ENCODE measurements at places on chromosomes 2 and 18.

- DNase-seq: peak; percentile 54
Observed at GRCh38 chr2:19871836-19872235, 29.9 kb downstream of the TTC32 start.

DNA sequence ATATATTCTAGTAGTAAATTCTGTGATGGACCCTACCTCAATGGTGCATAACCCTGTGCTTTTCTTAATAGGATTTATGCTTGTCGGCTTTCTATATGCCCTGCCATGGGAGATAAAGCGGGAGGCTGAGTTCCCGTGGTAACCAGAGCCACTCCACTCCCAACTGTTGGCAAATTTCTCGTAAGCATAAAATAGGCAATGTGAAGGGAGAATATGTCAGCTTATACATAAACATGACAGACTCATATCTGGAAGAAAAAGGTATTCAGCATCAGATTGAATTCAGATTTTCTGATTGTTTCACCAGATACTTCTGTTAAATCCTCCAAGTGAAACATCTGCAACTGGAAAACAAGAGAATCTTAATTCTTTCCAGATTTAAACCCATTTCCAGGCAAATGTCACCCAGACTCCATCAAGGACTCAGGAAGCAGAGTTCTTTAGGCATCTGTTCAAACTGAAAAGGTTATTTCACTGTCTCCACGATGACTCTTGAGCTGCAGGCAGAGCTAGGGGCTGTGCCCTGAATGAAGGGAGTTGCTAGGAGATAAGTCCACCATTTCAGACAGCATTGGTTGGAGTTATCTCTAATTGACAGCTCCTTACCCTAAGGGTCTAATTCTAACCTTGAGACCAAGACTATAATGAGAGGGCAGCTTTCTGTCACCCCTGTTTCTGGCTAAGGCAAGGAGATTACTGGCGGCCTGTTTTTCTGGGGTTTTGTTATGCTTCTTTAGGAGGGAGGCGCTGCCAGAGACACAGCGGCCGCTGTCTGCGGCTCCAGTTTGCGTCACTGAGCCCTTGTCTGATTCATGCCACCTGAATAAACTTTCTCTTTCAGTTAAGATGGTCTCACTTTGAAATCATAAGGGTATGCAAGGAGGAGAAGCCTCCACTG is 381.3 kb downstream of the SOX11 start:
- DNase-seq: no peak

DNA sequence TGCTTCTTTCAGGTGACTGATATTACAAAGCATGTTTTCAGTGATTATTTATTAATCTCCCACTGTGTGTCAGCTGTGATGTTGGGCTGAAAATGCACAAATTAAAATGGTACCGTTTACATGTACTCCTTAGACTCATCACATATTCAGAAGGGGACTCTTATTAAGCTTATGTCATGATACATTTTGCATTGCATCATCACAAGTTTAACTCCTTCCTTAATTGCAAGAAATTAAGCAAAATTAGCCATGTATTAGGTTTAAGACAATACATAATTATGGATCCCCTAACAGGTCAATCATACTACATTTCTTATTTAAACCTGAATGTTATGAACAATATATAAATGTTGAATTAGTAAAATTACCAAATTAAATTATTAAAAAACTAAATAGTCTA is 899.1 kb downstream of the TMEM182 start:
- no peak for DNase-seq

DNA sequence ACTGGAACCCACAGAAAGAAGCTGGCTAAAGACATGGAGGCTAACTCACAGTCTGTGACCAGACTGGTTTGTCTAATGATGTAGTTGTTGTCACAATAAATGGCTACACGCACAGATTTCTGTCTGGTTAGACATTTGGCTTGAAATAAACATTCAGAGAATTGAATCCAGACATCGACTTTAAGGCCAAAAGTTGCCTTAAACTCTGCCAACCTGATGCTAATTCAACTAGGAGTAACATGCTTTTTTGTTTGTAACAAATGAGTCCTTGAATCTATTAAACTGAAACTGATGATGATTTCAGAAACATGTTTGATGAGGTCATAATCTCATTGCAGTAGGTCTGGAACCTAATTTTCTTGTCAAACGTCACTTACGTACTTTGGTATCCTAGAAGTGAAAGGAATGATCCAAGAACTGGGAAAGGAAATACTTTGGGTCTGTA is 123.8 kb downstream of the ERBB4 start:
- DNase-seq: no peak

DNA sequence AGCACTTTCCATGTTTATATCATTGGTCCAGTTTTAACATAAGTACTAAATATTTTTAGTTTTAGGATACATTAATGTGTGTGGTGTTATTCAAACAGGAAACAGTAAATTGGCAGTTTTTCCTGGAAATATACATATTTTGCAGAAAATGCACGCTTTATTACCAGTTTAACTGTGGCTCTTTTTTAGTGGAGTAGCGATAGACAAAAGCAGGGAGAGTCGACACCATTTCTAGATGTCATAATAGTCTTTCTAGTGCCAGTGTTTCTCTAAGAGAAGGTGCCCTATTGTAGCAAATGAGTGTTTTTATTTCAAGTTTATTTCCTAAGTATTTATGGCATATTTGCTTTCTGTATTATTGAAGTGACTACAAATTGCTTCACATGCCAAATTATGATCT is 9.1 kb upstream of the SLC35G4 start:
- DNase-seq: no peak

DNA sequence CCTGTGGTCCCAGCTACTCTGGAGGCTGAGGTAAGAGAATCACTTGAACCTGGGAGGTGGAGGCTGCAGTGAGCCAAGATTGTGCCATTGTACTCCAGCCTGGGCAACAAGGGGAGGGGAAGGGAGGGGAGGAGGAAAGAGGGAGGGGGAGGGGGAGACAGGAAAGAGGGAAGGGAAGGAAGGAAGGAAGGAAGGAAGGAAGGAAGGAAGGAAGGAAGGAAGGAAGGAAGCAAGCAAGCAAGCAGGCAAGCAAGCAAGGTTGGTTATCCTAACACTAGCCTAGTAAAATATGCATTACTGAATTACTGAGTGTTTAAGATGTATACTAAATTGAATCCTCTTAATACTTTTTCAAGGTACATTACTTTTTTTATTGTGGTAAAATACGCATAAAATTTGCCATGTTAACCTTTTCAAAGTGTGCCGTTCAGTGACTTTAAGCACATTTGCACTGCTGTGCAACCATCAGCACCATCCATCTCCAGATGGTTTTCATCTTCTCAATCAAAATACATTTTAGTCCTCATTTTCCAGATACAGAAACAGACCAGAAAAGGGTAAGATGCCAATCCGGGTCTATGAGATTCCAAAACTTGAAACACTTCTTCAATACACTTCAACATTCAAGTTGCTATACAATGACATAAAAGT is 28.9 kb downstream of the NCKAP1 start:
- DNase-seq: no peak

DNA sequence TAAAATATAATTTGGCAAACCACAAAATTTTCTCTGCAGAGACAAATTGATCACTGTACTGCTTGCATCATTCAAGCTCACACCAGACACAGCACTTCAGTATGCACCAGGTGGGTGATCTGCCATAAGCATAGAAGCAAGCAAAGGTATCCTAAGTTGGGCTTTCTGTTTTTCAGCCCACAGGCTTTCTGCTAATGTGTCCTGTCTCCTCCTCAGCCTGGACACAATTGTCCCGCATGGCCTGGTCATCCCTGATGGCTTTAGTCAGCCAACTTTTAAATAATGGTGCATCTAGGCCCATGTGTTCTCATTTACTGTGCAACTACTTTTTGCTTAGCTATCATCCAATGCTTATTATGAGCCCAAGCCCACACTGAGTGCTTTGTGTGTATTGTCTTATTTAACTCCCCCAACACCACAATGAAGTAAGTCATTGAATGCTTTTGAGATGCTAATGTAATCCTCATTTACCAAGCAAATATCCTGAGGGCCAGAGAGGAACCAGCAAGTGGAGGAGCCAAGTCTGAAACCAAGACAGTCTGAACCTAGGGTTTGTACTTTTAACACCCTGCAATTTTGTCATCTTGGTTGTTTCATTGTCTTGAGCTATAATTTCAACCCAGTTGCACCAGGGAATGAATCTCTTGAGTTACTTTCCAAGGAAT is 111.2 kb upstream of the SETBP1 start:
- DNase-seq: no peak

- DNase-seq: no peak
Observed at GRCh38 chr2:191719938-191720337, 42.0 kb downstream of the NABP1 start.

- no peak for DNase-seq
Observed at GRCh38 chr2:121791801-121792221, 36.4 kb downstream of the TSN start.

GRCh38 chr2:28665041-28665704 is 86.5 kb upstream of the PPP1CB start:
- peak; percentile 80 for DNase-seq

DNA sequence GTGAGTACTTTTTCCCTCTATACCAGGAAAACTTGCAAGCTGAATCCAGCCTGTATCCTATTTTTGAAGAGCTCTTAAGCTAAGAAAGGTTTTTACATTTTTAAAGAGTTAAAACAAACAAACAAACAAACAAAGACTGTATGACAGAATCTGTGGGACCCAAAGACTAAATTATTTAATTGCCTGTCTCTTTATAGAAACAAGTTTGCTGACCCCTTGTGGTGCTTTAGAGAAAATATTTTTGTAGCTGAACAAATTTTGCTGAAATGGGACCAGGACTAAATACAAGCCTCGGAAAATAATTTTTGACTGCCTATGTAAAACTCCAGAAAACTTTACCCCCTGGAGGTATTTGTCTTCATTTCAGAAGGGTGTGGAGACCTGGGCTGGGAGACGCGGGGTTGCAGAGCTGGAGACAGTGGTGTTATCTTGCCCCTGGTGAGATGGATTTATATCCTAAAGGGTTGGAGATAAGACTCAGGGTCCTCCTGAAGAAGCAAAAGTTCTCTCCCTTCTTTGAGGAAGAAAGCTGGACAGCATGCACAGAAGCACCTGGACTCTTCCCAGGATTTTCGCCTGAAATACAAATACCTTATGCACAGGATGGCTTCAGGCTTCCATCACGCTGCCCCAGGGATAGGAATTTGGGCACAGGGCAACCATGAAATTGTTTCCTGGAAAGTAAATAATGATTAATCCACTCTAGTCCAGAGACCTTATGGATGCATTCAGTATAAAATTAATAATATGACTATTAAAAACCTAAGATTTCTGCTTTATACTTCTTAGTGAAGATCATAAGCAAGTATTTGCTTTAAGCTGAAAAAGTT is 54.3 kb downstream of the TMX3 start:
- no peak for DNase-seq

GRCh38 chr2:222835143-222835822 is 25.6 kb upstream of the ACSL3 start:
- DNase-seq: no peak

DNA sequence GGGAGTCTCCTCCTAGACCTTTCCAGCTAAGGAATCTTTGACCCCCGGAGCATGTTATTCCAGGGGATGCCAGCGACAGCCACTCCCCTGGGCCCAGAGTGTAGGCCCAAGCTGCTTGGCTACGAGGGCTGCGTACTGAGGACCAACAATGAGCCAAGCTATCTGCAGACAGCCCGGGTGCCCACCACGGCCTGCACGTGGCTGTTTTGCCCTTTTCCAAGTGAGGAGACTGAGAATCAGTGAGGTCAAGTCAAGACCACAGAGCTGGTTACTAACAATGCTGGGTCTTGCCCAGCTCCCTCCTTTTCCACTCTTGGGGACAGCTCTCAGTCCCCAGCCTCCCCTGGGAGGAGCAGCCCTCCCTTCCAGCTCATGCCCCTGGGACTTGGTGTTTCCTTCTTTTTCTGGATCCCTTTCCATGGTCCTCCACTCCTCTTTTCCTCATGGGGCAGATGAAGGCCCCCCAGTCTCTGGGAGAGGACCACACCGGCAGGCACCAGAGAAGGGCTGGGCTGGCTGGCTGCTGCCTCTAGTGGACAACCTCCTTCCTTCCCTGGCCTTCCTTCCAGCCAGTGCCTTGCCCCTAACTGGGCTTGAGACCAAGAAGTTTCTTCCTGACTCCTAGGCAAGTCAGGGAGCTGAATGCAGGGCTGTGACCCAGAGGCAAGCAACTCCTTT is 550 bp upstream of the MALL start:
- peak; percentile 80 for DNase-seq

- no peak for DNase-seq
Observed at GRCh38 chr2:175342085-175342484, 160.6 kb upstream of the ATP5MC3 start.

GRCh38 chr2:223051693-223052289 is at the start of gene KCNE4:
TSS of gene KCNE4 (plus strand) at chr2:223052190. CDS start at chr2:223052831, 641 bp downstream.
- DNase-seq: no peak

DNA sequence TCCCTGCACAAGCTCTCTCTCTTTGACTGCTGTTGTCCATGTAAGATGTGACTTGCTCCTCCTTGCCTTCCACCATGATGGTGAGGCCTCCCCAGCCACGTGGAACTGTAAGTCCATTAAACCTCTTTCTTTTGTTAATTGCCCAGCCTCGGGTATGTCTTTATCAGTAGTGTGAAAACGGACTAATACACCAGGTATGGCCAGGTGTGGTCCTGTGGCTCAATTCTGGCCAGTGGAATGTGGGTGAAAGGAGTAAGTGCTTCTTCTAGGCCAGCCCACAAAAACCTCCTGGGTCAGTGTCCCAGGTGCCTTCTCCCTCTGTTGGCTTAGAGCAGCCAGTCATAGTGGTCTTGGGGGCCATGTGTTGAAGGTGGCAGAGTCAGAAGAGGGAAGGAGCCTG is 57.0 kb downstream of the PRKCE start:
- DNase-seq: no peak

- no peak for DNase-seq
Observed at GRCh38 chr18:74625157-74625556, 27.5 kb downstream of the ZNF407 start.

GRCh38 chr2:143085125-143085784 is 44.0 kb upstream of the ARHGAP15 start:
- no peak for DNase-seq

All from cardiac septum (tissue), 1 donor.